ENCODE measurements at places on chromosomes 11 and 22.

DNA sequence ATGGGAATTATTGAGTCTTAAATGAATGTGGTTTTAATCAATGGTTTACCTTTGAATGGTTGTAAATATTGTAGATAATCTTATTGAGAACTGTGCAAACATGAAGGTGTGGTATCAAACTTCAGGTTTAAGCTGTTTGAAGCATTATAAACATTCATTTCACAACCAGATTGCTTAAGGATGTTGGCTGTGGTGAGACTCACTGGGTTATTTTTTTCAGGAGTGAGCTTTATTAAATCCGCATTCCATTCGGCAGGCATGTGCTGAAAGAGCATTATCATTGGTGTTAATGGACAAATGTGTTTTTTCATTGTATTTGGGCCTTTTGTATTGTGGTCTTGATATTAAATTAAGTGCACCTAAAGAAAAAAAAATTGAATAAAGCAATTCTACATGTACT is 9.7 kb downstream of the MMP3 start:
- no peak for DNase-seq

DNA sequence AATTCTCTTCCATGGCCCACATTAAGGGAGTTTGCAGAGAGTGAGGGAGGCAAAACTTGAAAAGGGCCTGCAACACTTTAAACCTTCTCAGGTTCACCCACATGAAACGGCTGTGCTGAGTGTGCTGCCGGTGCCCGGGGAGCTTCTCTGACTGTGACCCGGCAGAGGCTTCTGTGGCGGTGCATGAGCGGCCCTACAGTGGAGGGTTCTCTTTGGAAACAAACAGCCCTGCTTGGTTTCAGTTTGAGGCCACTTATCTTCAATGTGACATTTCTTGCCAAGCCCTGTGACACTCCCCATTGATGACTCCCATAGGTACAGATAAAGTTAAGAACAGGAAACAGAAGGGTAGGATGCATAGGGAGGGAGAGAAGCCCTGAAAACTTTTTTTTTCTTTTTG is 31.8 kb downstream of the FAM118A start:
- DNase-seq, result no peak

DNA sequence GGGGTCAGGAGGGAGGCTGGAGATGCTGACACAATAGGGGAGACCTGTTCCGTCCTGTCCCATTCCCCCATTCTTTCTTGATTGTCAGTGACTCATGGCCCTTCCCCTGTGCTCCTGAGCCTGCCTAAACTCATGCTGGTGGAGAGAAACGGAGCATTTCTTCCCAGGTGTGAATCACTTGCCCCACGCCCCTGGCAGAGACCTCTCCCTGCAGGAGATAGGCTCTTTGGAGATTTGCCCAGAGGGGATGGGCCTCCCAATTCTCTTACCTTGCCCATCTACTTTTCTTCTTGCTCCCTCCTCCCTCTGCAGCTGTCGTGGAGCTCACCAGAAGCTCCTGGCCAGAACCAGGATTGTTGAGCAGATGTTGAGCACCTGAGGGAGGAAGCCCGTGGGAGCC is 121.9 kb upstream of the OR9Q1 start:
- DNase-seq, result no peak

DNA sequence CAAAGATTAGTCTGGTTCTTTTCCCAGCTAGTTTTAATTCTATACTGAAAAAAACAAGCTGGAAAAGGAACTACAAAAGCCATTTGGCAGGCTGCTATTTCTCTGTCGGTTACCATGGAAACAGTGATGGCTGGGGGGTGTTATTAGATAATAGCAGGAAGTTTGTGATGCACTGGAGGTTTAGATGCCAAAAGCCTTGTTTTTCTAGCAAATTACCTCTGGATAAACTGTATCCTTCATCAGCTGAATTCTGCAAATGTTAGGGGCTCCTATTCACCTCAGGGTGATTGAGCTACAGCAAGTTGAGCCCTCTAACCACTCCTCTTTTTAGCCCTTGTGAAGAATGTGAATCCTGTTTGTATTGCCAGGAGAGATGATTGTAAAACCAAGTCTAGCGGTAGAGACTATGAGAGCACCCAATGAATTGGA is 25.2 kb downstream of the ALKBH3 start:
- DNase-seq, result no peak

DNA sequence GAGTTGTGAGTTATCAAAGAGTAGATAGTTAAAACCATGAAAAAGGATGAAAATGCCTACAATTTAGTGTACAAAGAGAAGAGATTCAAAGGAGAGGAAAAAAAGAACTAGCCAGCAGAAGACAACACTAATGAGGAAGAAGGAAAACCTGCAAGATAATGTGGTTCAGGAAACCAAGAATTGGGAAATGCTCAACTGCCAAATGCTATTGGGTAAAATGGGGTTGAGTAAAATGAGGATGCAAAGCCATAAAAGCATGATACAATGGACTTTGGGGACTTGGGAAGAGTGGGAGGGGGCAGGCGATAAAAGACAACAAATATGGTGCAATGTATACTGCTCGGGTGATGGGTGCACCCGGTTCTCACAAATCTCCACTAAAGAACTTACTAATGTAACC is 7.6 kb upstream of the OR52K2 start:
- no peak for DNase-seq

- no peak for DNase-seq
Observed at GRCh38 chr11:1509626-1510255, 23.2 kb upstream of the MOB2 start.

DNA sequence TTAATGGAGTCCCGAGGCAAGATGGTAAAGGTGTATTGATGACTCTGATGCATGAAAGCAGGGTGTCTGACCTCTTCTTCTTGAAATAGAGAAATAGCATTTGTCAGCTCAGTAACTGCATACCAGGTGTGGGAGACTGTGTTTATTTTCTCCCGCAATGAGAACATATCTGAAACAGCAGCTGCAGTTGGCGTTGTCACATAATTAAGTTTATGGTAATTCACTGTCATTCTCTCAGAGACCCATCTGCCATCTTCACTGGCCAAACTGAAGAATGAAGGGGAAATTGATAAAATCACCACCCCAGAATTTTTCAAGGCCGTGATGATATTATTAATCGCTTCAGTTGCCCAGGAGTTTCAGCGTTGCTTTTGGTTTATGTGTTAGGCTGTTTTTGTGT is 20.1 kb upstream of the MCHR1 start:
- no peak for DNase-seq

- no peak for DNase-seq
Observed at GRCh38 chr11:61152816-61153592, 8.2 kb downstream of the VPS37C start.

DNA sequence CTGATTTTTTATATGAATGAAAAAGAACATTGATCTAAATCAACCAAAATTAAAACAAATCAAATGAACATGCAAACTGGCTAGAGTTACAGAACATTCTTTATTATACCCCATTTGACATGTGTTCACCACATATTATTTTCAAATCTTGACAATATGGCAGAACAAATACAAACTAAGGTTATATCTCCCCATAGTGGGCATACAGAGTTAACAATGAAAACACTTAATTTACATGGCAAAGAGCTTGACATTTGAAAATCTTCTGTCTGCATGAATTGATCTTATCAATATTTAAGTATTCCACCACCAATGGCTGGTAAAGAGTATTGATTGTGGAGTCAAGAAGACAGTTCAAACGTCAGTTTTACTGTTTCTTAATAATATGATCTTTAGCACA is 197.9 kb upstream of the ANO3 start:
- no peak for DNase-seq

GRCh38 chr22:27686534-27686933 is 115.0 kb downstream of the MN1 start:
- no peak for DNase-seq

GRCh38 chr11:27280140-27280539 is 82.9 kb downstream of the CCDC34 start:
- no peak for DNase-seq

DNA sequence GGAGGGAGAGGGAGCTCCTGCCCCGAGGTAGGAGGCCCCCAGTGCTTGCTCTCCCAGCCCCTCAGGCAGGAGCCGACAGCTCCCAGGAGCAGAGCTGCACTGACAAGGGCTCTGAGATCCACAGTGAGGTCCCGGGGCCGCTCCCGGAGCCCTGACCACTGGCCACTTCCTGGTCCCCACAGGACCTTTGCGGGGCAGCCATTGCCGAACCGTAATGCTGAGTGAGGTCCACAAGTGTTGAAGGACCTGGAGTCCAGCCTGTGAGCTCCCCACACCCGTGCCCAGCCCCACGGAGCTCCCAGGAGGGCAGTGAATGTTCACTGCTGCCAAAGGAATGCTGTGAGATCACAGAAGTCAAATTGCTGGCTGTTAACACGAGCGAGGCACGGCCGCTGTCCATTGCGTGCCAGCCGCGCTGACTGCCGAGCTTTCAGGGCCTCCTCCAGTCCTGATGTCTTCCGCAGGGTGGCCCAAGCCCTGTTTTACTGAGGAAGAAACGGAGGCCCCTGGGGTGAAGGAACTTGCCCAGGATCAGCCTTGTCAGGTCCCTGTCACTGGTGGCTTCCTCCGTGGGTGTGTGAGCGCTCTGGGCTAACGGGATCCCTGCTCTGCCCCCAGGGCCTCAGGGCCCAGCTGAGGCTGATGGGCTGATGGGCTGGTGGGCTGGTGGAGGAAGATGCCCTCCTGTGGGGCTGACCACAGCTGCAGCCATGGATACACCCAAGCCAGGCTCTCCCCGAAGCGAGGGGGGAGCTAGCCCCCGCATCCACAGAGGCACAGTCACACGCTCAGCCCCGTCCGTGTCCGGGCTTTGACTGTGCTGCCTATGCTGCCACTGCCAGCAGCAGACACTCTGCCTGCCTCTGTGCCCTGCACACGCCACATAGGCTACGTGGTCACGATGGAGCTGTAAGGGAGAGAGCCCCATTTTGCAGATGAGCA is 70.8 kb downstream of the WNT7B start:
- DNase-seq, result no peak

DNA sequence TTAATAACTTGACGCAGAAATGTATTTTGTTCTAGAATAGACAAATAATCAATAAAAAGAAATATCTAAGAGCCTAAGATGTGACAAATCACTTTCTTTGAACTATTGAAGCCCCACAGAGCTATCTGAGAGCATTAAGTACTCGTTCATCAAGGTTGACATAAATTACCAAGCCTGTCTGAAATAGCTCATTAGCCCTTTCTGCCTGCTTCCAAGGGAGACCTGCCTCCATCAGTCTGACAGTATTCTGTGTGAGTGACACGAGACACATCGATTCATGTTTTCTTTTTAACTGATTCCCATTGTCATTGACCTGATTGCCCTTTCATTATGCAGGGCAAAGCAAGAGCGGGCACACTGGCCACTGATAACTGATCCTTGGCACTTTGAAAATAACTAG is 347.5 kb downstream of the KCNA4 start:
- no peak for DNase-seq

DNA sequence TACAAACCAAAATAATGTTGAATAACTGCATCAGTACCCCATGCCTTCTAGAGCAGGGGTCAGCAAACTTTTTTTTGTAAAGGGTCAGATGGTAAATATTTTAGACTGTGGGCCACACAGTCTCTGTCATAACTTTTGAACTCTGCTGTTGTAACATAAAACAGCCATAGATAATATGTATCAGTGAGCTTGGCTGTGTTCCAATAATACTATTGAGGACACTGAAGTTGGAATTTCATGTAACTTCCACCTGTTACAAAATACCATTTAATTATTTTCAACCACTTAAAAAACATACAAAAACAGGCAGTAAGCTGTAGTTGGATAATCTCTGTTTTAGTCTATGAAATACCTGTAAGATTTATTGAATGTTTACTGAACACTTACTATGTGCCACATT is 55.2 kb downstream of the PICALM start:
- no peak for DNase-seq

DNA sequence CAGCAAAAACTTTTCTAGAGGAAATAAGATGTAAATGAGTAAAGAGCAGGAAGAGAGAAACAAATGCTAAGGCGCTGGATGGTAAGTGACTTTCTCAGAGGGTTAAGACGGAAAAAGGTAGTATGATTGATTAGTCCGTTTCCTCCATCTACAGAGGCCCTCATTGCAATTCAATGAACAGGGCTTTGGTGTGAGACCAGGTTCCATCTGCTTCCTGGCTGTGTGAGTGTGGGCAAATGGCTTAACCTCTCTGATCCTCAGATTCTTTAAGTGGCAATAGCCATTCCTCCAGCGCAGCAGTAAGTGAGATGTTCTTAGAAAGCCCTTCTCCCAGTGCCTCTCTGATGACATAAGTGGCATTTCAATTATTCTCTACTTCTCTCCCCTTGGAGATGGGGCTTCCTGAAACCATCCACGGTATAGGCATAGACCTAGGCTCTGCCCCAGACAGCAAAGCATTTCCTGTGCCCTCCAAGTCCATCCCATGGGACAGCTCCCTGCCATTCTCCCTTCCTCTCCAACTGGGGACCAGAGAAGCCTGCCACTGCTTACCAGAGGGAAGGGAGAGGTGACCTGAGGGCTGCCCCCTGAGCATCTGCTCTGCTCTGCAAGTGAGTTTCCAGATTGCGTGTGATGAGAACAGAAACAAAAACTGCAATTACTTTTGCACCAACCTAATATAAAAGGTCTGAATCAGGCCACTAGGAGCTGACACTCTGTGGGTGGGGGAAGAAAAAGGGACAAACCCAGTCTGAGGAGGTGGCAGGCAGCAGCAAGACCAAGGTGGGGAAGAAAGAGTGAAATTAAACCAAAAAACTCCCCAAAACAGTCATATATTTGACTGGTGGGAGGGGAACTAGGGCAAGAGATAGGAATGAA is 12.7 kb upstream of the CD44 start:
- DNase-seq, result no peak
